ENCODE measurements at places on chromosomes 11 and 22. TPM values are rescaled to one million over a fixed set of nuclear protein-coding genes. Genes with fewer than 3 reads are reported as not detected.

The DEFB131B gene
- 1.4 TPM for polyA plus RNA-seq

The TRIM51 gene
- not detected for polyA plus RNA-seq

GRCh38 chr11:3611976-3612678, 29.7 kb downstream of the ART5 start:
- no peak for DNase-seq

The OR4C5 gene
- not detected for polyA plus RNA-seq

DNA sequence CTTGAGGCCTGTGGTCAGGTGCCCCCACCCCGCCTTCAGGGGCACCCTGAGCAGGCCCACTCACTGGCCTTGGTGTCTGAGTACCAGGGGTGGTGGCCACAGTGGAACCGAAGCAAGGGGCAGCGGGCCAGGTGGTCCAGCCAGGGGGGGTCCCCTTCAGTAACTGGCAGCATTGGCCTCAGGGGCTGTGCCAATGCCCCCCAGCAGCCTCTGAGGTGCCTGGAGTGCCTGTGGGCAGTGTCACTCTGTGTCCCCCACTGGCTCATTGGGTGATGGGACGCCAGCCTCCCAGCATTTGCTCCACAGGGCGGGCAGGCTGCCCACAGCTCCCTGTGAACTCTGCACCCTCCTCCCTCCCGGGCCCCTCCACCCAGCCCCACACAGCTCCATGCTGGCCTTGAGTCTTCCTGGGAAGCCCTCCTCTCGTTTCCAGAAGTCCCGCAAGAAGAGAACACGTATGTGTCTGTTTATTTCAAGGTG, 29.5 kb upstream of the CARS1 start:
- no peak for DNase-seq

The HARBI1 gene
- polyA plus RNA-seq, result 5.0 TPM

The MAJIN gene
- polyA plus RNA-seq, result 0.48 TPM

DNA sequence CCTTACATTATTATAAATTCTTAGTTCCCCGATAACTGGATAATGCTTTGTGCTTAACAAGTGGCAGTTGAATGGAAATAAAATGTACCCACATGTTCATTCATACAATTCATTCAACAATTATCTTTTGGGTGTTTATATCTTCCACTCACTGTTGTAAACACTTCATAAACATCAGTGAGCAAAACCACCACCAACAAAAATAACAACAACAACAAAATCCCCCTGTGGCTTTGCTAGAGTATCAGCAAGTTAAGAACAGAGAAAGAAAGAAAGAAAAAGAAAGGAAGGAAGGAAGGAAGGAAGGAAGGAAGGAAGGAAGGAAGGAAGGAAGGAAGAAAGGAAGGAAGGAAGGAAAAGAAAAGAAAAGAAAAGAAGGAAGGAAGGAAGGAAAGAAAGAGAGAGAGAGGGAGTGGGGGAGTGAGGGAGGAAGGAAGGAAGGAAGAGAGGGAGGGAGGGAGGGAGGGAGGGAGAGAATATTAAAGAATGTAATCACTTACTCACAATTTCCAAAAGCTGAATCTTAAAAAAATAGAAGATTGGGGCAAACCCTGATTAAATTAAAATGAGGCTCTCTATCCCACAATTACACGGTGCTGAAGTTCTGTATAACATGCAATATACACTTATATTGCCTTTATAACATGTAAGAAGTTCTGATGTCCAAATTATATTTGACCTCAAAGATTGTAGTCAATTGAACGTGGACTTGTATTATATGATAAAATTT, 2238.8 kb downstream of the LRRC4C start:
- DNase-seq, result no peak

The TUB gene
- 23.2 TPM for polyA plus RNA-seq

The NECTIN1 gene
- 47.0 TPM for polyA plus RNA-seq

GRCh38 chr11:105130189-105130813, 9.3 kb downstream of the CARD18 start:
- DNase-seq, result no peak

DNA sequence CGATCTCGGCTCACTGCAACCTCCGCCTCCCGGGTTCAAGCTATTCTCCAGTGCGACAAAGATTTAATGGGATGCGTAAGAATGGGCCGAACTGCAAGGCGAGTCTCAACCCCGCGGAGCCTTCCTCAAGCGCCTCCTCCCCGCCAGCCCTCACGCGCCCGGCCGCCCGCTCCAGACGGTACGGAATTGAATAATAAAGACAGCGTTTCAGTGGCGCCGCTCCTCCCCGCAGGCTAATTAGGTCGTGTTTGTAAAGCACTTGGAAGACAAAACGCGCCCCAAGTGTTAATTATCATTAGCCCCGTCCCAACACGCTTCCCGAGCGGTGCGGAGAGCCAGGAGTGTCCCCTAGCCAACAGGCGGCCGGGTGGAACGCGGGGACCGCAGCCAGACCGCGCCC, 192.0 kb downstream of the BUD13 start:
- no peak for DNase-seq

- DNase-seq, result no peak
Observed at GRCh38 chr11:134753771-134754520, 341.9 kb upstream of the B3GAT1 start.

GRCh38 chr11:27386181-27386845, 23.3 kb upstream of the CCDC34 start:
- no peak for DNase-seq

DNA sequence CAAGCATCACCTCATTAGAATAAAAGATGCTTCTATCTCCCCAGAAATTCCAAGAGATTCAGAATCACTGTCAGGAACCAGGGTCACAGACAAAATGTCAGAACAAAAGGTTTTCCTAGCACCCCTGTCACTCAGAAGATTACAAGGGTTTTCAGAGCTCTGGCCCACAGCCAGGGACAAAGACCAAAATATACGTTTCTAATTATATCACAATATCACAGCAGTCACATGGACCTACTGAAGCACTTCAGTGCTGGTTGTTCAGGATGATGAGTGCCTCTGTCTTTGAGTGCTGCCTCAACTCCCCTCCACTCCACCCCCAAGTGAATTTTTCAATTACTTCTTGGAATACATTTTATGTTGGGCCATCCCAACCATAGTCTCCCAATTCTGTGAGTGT, 21.9 kb upstream of the RTL6 start:
- DNase-seq, result no peak

GRCh38 chr11:41458641-41459040, 811 bp downstream of the LRRC4C start:
- no peak for DNase-seq
